ENCODE measurements at places on chromosomes 7 and 10.
A peak's percentile ranks its signal among the peaks of the same experiment; 100 is the strongest.

GRCh38 chr7:39033885-39034624, 56.3 kb downstream of the POU6F2 start:
- no peak for DNase-seq

DNA sequence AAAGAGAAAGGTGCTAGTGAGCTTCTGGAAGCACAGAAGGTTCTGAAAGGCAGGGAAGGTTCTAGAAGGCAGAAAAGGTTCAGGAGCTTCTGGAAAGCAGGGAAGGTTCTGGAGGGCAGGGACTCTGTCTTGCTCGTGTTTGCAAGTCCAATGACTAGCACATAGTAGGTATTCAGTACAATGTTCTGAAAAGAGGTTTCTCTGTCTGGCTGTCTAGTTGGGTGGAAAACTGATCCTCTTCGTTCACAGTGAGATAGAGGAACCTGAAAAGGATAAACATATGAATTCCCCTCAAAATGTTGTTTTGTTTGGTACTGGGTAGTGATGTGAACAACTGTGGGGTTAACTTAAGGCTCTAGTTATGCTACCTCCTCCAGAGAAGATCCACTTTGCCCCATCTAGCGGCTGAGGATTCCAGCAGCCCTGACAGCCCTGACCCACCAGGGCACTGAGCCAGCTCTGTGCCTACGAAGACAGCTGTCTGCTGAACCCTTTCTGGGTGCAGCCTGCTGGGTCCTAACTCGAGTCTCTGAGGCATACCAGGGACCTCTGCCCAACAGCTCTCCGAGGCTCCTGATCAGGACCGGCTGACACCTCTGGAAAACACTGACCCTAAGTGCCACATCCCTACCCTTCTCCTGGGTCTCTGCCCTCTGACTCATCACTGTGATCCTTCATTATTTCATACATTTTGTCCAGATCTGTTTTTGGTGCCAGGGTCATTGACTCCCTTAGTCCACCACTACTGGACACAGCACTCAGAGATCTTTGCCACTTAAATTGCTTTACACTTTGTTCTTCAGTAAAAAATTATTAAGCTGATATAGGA, 15.4 kb downstream of the PTPRN2 start:
- no peak for DNase-seq

GRCh38 chr10:111593578-111593977, 516.7 kb downstream of the ADRA2A start:
- peak; percentile 48 for DNase-seq

- DNase-seq: no peak
Observed at GRCh38 chr7:27697861-27698430, 35.3 kb upstream of the HIBADH start.

DNA sequence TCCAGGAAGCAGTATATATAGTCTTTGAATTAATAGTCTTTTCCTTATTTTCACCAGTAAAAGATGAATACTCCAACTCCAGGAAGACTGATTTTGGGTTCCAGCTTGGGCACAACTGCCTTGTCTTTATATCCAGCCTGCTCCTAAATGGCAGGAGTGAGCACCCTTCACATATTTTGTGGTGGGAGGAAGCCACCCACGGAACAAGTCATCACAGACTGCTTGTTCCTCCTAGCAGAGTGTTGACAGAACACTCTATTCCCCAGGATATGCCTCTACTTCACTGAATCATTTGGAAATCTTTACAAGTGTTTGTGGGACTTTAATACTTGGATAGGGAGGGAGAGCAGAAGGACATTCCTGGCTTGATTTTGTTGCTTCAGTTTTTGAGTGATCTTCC, 31.7 kb downstream of the ITPRID1 start:
- no peak for DNase-seq

DNA sequence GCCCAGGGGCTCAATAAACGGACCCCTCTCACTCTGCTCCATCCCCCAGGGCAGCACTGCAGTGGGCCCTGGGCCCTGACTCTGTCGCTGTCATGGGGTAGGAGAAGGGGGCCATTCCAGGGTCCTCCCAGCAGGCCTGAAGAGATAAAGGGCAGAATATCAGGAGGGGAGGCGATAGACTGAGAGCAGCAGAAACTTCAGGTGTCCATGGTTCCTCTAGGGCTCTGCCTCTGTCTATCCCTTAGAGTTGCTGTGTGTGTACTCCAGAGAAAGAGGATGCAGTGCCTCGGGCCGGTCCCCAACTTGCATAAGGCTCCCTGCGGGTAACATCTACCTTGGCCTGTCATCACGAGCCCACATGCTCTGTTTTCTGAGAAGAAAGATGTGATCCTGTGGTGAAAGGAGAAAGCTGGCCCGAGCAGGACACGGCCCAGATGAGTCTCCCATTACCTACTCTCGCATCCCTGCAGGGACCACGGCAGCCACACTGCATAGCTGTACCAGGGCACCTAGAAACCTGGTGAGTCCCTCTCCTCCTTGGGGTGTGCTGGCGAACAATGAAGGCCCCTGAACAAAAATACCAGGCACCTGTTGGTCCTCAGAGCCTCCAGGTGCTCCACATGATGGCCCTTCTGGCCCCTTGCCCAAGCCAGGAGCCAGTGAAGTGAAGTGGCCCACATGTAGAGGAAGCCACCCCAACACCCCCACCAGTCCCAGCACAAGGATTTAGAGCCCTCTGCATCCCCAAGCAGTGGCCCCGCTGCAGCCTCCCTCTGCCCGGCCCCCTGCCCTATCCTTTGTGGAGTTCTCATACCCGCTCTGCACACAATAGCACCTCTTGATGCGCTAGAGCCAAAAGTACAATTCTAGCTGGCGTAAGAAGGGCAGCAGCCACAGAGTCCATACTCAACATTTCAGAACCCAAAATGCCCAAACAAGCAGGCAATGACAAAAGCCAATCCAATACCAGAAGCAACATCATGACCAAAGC, 106.8 kb downstream of the ARHGAP22 start:
- DNase-seq: no peak

DNA sequence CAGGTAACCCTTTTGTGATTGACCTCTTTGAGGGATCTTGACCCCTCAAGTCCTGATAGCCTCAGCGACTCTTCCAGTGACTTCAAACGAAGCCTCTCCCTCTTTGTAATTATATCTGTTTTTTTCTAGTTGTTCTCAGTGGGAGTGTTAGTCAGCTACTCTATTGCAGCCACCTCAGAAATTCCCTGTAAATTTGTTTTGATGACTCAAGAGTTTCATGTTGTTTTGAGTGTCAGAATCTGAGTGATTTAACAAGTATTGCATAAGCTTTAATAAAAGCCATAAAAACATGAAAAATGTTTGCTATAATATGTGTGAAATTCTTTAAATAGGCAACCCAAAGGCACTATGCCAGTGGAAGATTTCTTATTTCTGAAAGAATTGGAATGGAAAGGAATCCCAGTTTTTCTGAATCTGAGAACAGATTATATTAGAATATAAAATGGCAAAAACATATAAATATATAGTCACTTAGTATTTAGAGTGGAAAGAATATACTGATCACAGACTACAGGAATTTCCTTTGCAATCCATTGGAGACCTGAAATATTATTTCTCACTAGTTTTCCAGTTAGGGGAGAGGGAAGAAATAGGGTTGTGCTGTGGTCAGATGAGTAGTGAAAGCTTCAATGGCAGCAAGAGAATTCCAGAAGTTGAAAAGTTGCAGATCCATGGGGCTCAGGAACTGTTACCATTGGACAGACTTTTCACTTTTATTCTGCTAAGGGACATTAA, 94.4 kb upstream of the SEMA3C start:
- DNase-seq: peak; percentile 53

- DNase-seq: peak; percentile 43
Observed at GRCh38 chr7:131431289-131431688, 103.6 kb downstream of the MKLN1 start.

DNA sequence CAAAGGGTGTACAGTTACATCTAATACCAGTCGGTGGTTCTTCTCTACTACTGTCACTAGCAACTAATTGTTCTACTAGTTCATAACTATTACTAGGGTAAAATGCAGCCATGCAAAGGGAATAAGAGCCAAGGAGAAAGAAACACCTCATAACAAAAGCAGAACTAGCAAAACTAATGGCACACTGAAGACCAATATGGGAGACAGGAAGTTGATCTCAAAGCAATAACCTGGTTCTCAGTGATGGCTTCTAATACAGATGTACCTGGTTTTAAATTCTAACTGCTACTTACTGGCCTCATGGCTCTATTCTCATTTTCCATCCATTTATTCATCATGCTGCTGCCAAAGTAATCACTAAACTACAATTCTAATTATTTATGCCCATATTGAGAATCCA, 170.3 kb downstream of the SEMA3E start:
- DNase-seq: no peak

GRCh38 chr7:75756991-75757676, 14.9 kb downstream of the CCL26 start:
- peak; percentile 68 for DNase-seq

DNA sequence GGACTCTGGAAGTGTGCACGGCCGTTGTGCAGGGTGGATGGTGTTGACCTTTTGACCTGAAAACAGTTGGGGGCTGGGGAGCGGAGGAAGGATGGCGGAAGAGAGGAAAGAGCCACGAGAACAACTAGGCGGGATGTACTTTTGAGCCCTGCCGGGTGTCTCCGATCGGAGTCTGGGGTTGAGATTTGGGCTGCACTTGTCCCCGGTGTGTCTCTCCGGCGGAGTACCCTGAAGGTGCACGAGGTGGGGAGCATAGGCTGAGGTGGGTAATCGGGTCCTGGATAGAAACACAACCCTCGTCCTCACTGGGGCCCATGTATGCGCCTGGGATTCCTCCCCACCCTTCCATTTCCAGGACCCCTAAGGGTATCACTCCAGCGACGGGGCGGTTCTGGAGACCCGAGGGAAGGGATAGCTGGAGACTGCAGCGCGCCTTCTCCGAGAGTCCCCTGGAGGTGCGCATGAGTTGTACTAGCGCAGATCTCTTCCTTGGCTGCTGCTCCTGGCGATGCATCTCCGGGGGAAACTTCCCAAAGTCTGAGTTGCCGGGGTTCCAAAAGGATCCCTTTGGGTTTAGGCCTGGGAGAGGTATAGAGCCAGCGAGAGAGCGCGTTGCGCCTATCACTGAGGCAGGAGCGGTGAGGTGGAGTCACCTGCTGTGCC, 4.6 kb upstream of the HMX2 start:
- no peak for DNase-seq

- DNase-seq: no peak
Observed at GRCh38 chr7:1520539-1521234, 9.8 kb upstream of the MAFK start.

DNA sequence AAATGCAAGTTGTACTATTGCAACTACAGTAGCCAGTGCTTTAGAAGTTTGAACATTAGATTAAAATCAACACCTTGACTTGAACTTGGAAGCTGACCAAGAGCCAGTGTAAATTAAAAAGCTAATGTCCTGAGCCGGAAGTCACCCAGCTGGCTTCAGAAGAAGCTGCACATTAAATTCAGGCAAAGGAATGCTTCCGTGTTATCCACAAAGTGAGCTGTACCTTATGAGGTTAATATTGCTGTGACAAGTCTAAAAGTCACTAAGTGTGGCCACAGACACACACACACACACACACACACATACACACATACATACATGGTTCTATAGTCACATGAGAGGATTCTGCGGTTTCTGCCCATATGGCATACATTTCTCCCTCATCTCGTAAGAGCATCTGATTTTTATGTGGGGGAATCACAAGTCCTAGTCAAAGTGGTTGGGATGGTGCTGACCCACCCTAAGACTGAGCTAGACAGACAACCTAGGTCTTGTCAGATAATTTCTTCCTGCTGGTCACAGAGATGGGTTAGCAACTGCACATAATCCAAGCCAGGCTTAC, 612.9 kb downstream of the SORCS1 start:
- DNase-seq: no peak

DNA sequence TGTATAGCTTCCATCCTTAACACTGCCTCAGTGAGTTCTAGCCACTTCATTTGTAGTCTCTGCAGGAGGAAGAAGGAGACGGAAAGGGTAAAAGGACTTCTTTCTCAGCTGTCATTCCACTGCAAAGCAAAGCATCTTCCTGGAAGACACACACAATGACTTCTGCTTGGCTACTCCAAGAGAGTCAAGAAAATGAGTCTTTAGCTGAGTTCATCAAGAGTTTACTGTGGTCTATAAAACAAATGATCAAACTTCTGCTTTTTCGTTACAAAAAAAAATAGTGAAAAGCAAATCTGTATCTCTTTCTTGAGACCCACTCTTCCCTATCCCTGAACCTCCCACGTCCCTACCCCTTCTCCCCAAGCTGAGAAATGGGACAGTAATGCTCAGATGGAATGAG, 205.0 kb upstream of the AHR start:
- DNase-seq: no peak

Data from AG20443 (cell line).